ENCODE measurements at places on chromosomes 2 and 18.

GRCh38 chr2:231590614-231591013 is 2.0 kb upstream of the TEX44 start:
- no peak for DNase-seq

DNA sequence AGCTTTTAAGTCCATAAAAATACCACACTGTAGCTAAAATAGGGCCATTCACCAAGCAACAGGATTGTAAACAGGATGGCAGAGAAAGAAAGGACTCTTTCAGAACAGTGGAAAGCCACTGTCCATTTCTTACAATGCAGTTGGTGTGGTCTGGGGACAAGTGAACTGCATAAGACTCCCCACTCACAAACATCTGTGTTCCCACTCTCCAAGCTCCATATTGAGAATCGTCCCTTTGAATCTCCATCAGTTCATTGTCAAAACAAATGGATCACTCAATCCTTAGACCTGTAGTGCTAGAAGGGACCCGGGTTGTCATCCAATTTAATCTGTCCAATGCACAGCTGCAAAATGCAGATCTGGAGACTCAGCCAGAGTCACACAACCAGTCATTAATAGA is 347.4 kb upstream of the KLHL29 start:
- DNase-seq: no peak

GRCh38 chr2:127514485-127514884 is 11.8 kb downstream of the IWS1 start:
- DNase-seq: no peak

DNA sequence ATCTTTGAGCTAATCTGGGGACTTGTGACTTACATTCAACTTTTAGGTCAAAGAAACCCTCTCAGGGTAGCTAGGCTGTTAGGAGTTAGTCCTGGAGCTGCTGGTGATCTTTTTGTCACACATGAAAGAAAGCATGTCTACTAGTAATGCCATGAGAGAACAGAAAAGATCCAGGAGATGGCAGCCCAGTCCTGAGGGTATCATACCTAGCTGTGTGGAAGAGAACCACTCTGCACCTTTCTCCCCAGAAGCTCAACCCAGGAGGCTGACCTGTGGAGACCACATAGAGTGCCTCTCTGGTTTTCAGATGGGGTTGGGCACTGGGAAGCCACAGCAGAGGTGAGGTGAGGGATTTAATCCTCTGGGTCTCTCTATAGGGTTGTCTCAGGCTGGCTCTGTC is 460.2 kb upstream of the UBE2E3 start:
- no peak for DNase-seq

GRCh38 chr2:49959961-49960553 is 805.7 kb upstream of the FSHR start:
- DNase-seq: no peak

- no peak for DNase-seq
Measured at GRCh38 chr18:23998820-23999219, 15.7 kb upstream of the TTC39C start.

GRCh38 chr18:55786651-55787272 is 198.8 kb upstream of the TCF4 start:
- DNase-seq: no peak

DNA sequence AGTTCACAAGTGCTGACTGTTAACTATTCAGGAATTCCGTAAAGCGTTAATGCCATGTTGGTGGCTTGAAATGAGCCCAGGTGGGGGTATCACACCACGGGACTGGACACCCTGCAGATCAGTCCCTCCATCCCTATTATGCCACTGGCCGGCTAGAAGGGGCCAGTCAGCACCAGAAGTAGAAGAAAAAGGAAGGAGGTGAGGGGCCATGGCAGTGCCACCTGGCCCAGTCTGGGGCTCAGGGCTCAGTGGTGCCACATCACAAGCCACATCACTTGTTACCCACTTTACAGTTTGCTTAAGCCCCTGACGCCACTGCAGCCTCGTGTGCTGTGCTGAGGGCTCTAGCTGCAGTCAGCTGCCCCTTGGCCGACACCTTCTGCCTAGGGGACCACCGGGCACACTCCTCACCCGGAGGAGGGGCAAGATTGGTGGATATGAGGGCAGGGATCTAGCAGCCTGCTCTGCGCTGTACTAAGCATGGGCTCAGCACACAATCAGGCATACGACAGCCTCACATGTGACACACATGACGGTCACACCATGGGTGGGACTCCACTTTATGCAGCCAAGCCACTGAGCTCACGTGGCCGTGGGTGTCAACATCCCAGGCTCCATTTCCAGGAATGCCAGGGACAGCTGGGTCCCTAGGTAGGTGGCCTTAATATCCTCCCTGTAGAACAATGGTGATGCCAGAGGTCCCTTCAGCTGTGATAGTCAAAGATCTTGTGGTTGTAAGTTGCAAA is 3.6 kb downstream of the LIMS2 start:
- DNase-seq: no peak

DNA sequence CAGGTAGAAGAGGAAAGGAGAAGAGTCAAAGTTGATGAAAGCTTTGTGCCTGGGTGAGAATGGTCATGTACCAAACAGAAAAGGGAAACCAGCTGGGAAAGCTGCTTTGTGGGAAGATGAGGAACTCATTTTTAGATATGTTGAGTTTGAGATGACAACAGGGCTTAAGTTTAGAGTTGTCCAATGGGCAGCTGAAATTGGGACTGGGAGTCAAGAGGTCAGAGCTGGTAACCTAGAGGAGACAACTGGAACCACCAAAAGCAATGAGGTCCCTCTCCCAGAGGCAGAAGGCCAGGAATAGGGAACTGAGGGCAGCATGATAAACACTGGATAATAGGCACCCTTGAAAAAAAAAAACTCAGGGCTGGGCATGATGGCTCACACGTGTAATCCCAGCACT is 48.8 kb downstream of the SLC4A1AP start:
- DNase-seq: no peak

- DNase-seq: no peak
Measured at GRCh38 chr18:45920367-45920766, 46.8 kb downstream of the EPG5 start.

DNA sequence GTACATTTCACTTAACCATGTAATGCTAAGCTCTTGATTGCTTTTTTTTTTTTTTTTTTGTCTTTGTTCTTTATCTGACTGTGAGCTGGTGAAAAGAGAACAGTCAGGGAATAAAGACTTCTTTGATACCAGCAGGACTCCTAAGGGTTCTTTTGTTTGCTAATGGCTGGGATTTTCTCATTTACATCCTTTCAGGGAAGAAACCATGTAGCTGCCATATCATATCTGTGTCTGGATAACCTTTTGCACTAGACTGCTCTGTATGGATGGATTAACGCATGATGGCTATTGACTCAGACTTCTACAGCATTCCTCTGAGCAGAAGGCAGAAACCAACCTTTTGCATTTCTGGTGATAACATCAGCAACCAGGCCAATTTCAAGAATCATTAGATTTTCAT is 504.0 kb downstream of the LRRTM4 start:
- DNase-seq: no peak

GRCh38 chr2:151945602-151946001 is 117.4 kb upstream of the ARL5A start:
- no peak for DNase-seq

- DNase-seq: no peak
Measured at GRCh38 chr18:70294471-70295191, 5.8 kb downstream of the SOCS6 start.

- no peak for DNase-seq
Measured at GRCh38 chr18:66630831-66631230, 26.9 kb upstream of the CDH19 start.

DNA sequence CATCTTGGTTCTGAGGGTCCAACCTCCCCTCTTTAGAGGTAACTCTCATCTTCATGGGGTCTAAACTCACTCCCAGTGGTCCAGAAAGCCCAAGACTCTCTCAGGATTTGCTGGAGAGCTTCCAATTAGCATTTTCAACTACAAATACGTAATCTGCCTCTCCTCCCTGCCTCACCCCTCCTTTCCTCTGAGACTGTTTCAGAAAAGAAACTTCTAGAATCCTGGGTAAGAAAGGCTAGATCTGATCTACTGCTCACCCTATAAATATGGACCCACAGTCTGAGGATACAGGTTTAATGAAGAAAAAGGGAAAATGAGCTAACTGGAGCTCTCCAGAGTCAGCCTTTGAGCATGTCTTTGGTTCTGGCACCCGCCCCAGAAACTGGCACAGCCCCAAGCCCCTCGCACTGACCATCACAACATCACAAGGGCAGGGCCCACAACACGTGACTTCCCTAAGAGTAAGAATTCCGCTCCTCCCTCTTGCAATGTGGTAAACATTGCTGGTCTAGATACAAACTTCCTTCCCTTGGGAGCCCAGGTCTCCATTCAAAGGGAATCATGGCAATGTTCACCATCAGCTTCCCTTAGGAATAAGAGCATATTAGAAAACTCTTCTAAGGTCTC is 21.7 kb upstream of the IHH start:
- no peak for DNase-seq

- no peak for DNase-seq
Measured at GRCh38 chr2:178891959-178892485, 84.8 kb upstream of the TTN start.

- DNase-seq: no peak
Measured at GRCh38 chr2:104077573-104077972, 776.3 kb upstream of the POU3F3 start.

DNA sequence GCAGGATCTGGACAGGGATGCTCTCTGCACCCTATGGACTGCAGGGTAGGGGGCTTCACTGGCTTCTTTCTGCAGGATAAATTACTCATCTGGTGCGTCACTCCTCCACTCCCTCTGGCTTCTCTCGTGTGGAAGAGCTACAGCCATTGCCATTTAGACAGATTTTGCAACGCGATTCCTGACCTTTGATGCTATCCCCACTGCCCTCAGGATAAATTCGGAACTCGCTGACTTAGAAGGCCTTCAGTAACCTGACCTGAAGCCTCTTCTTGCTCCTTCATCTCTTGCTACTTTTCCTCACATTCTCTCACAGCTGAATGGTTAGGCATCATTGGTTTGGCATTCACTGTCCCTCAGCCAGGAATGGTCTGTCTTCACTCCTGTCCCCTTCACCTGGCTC is 5.3 kb downstream of the NIFK start:
- DNase-seq: no peak

GRCh38 chr2:108074150-108074549 is 87.8 kb downstream of the SLC5A7 start:
- DNase-seq: no peak

DNA sequence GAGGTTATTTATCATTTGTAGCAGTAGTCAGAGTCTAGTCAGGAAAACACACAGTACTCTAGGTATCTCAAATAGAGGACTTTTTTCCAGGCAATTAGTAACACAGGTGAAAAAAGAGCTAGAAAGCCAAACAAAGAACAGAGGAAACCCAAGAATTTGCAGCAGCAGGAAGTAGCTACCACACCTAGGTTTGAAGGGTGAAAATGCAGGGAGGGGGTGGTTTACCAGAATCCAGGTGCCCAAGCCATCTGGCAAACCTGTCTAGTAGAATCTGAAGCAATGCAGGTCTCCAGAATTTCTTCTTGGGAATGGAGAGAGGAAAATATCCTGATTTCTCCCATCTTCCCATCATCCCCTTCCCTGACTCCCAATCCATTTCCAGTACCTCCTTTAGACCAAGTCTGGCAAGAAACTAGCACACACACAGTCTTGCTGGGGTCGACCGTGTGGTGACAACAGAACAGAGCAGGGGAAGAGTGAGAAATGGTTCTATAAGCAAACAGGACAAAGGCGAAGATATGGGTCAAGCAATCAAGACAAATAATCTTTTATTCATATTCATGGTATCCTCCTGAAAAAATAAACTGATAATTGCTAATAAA is 231.9 kb upstream of the MMADHC start:
- no peak for DNase-seq

DNA sequence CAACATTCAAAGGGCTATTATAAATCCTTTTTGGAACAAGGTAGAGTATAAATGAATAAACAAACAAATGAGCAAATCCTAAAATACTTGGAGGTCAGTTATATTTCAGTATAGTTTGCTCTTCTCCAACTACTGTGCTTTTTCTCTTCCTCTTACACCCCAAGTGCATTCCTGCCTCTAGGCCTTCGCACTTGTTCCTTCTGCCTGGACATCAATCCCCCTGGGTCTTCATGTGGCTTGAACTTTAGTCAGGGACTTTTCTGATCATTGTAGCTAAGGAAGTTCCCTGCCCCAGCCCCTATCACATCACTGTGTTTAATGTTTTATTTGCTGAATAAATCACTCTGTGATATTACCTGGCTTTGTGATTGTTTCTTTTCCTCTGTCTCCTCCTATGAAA is 418.2 kb upstream of the HNRNPA3 start:
- DNase-seq: no peak

DNA sequence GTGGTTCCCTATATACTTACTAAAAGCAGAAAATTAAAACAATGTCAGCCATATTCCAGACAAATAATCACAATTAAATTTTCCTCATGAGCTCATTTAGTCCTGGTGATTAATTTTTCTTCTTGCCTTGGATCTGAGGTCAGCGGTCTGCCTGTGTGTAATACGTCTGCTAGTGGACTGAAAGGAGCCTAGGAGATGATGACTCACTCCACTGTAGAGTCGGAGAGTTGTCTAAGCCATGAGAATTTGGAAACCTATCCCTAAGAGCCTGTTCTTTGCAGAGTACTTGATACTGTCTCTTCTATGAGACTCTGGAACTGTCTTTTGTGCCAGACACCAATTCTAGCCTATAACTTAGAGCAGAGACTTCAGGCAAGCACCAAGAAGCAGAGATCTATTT is 94.2 kb upstream of the RAB27B start:
- DNase-seq: no peak

DNA sequence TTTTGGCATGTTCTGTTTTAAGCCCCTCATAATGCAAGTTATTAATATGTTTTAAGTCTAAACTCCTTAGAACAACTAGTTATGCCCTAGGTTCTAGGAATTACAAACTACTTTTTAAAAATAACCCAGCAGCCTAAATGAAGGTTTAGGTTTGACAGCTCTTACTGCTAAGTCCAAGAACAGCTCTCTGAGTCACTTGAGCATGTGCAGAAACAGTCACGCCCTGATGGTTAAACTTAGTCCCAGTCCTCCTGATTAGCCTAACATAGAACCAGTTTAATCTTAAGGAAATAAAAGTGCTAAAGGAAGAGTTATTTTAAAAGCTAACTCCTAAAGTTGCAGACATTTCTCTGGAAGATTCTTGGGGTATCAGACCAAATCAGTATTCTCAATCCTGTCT is 72.5 kb downstream of the RMDN2 start:
- DNase-seq: no peak

- DNase-seq: no peak
Measured at GRCh38 chr18:3463051-3463450, 13.1 kb downstream of the TGIF1 start.

- DNase-seq: no peak
Measured at GRCh38 chr2:98559581-98559980, 48.7 kb downstream of the COA5 start.

DNA sequence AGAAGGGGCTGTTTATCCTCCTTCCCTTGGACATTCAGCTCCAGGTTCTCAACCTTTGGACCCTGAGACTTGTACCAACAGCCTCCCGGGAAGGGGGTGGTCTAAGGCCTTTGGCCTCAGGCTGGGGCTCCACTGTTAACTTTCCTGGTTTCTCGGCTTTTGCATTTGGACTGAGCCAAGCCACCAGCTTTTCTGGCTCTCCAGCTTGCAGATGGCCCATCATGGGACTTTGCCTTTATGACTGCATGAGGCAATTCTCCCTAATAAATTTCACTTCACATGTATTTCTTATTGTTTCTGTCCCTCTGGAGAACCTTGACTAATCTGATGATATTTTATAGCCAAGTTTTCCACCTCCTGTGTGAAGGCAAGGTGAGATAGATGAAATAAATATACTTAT is 180.8 kb downstream of the PPP1R1C start:
- DNase-seq: no peak

GRCh38 chr2:181621779-181622490 is 35.0 kb downstream of the CERKL start:
- no peak for DNase-seq

GRCh38 chr2:108594982-108595464 is 60.8 kb downstream of the LIMS1 start:
- no peak for DNase-seq

GRCh38 chr2:119126650-119127049 is 31.9 kb downstream of the C1QL2 start:
- no peak for DNase-seq

Data from stimulated activated CD8-positive, alpha-beta memory T cell treated with anti-CD3 and anti-CD28 coated beads, Interleukin-4, amount 100 ng/mL, for 1 hour (primary cell).